ENCODE measurements at places on chromosomes 7 and 10. TPM values are rescaled to one million over a fixed set of nuclear protein-coding genes. Genes with fewer than 3 reads are reported as not detected.

DNA sequence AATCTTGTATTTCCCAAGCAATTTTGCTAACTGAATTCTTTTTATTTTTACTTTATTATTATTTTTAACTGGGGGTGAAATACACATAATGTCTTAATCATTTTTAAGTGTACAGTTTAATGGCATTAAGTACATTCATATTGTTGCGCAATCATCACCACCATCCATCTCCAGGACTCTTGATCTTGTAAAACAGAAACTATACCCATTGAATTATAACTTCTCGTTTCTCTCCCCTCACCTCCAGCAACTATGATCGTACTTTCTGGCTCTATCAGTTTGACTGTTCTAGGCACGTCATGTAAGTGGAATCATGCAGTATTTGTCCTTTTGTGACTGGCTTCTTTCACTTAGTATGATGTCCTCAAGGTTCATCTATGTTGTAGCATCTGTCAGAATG is 108.8 kb downstream of the ARL5B start:
- DNase-seq, result no peak

DNA sequence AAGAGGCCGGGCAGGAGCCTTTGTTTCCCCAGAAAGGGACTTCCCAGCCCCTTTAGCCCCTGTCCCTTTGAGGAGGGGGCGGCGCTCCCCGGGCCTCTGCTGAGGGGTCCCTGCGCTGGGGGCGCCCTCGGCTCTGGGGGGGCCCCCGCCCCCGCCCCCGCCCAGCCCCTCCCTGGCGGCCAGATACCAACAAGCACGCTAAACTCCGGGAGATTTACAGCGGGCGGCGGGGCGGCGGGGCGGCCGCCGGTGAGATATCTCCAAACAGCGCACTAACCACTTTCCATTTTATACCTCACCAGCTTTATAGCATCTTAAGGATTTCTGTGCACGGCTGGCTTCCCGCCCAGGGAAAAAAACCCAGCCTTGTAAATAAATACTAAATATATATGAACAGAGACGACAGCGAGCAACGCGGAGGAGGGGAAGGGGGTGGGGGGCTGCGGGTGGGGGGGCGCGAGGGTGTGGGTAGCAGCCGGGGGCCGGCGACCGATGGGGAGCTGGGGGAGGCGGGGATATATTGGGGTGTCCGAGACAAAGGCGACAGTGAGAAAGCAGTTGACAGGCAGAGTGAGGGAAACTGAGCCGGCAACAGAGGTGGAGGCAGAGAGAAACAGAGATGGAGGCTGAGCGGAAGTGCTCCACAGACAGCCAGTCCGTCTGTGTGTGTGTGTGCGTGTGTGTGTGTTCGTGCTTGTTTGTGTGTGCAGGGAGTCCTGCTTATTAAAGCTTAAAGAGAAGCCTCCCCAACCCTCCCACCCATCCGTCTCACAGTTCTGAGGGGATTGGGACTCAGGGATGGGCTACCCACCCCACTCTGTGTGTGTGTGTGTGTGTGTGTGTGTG is 85.8 kb downstream of the HIF1AN start:
- no peak for DNase-seq

DNA sequence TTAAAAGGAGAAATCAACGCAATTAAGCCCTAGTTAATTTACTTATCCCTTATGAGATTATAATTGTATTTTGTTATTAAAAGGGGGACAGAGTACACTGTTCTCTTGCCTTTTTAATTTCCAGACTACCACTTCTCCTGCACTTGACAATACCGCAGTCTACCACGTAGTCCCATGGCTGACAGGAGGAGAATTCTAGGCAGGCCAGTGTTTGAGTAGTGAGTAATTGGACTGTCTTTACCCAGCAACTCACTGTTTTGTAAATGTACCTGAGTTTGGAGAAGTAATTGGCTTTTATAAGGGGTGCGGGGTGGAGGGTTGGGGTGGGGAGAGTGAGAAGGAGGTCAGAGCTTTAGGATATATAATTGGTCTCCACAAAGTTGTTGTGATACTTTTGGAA is 85.4 kb downstream of the CFTR start:
- DNase-seq, result no peak

- DNase-seq, result no peak
Observed at GRCh38 chr7:158396982-158397862, 190.4 kb downstream of the PTPRN2 start.

DNA sequence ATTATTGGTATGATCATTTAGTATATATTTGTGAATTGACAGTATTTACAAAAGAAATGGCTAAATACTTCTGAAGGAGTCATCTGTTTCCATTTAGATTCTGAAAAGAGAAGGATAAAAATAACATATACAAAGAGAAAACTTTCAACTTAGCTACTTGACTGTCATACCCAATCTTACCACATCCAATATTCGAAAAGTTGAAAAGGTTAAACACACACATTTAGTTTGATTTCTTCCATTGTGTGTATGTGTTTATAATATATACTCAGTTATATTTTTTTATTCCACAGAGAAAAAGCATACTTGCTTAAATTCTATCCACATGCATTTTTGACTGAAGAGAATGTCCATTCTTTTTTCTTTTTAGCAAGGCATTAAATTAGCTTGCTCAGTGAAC is 470.7 kb downstream of the TFEC start:
- no peak for DNase-seq

GRCh38 chr10:114499630-114500190 is 95.4 kb upstream of the AFAP1L2 start:
- DNase-seq, result no peak

GRCh38 chr10:77699080-77699645 is 61.6 kb upstream of the KCNMA1 start:
- no peak for DNase-seq

GRCh38 chr10:77965294-77965693 is 38.7 kb upstream of the DLG5 start:
- DNase-seq, result no peak

OPN4 gene
- total RNA-seq, result not detected

Measured in left lobe of liver (tissue), 2 donors.